ENCODE measurements at places on chromosomes 1 and 21.
A peak's percentile ranks its signal among the peaks of the same experiment; 100 is the strongest.

- DNase-seq: peak; percentile 10
Measured at GRCh38 chr1:221708987-221709386, 32.9 kb downstream of the DUSP10 start.

DNA sequence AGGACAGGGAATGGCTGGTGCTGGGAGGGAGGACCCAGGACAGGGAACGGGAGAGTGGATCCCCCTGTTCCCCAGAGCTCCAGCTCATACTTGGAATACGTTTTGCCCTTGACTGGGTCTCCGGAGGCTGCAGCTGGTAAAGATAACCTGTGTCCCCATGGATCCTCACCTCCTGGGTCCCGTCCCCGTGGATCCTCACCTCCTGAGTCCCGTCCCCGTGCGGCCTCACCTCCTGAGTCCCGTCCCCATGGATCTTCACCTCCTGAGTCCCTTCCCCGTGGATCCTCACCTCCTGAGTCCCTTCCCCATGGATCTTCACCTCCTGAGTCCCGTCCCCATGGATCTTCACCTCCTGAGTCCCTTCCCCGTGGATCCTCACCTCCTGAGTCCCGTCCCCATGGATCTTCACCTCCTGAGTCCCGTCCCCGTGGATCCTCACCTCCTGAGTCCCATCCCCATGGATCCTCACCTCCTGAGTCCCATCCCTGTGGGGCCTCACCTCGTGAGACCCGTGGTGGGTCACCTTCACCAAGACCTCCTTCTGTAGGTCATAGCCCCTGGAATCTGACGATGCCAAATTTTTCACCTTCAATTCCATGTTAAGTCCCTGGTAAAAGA lies 61.4 kb downstream of the SCCPDH start:
- no peak for DNase-seq

DNA sequence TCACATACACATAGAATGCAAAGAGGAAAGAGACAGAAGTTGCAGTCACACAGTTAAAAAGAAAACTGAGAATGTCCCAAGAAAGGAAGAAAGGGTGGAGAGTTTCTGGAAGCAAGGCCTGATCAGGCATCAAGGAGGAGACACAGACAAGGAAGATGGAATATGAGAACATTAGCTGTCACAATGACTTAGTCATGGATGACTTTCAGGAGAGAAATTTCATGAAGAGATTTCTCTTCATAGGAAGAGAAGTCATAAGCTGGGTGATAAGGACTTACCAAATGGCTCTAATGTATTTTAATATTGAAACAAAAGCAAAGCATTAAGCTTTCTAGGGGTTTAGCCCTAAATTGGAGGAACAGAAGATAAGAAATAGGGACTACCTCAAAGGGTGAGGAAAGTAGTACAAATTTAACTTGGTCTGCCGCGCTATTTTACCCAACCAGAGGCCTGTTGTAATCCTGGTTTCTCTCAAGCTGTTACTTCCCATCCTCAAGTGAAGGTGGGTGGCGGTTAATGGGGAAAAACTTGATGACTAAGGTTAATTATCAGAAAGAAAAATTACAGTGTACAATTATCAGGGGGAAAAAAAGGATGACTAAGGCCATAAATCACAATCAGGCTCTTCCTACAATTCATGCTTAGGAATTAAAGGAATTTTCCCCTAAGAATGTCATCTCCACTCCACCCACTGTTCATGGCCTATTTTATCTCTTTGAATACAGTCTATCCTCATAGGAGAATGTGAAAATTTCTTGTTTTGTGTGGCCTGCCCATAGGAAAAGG lies 93.9 kb upstream of the ADGRL2 start:
- DNase-seq: no peak

- peak; percentile 94 for DNase-seq
Measured at GRCh38 chr1:212557739-212558692, 50.5 kb upstream of the ATF3 start.

DNA sequence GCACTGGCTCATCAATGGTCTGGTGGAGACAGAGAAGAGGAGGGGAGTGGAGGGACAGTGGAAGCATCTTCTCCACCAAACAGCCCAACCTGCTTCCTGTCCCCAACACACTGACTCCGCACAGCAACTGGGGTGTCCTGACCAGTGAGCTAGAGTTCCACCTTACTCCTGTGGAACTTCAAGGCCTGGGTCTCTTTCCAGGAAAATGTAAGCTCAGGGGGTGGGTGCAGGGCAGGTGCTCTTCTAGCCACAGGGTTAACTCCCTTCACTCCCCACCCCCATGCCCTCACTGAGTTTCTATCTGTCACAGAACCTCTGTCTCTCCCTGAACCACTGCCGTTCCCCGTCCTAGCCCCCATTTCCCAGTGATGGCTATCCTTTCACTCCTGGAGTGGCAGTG lies 876 bp downstream of the MOB3C start:
- DNase-seq: no peak

GRCh38 chr1:175900171-175900570 lies 156.8 kb upstream of the TNR start:
- no peak for DNase-seq

GRCh38 chr1:203915811-203916210 lies 54.4 kb downstream of the SNRPE start:
- DNase-seq: no peak

DNA sequence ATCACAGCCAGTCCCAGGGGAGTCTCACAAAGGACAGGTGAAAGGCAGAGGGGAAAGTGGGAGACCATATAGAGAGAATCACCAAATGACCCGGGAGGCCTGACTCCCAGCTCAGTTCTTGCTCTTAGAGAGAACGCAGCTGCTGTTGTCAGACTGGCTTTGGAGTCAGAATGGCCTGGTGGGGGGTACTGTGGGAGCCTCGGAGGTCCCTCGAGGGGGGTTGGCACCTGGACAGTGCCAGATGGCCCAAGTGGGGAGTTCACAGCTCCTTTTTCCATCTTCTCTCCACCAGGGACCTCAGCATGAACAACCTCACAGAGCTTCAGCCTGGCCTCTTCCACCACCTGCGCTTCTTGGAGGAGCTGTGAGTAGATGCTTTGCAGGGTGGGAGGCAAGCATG lies 31.5 kb downstream of the LGR6 start:
- no peak for DNase-seq

GRCh38 chr1:31694069-31694963 lies 9.5 kb downstream of the COL16A1 start:
- DNase-seq: no peak

DNA sequence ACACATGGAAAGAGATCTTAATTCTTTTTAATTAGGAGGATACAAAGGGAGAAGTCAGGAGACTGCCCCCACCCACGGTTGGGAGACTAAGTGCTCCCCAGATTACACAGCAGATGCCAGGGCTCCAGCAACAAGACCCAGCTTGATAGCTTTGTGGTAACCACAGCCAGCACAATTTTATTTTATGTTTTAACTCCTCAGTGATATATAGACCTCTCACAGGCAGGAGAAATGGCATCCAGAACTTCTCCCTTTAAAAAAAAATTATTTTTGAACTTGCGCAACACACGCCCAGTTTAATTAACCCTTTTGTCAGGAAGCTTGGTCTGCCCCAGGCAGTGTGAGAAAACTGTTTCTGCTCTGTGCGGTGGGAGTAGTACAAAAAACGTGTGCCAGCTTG lies 62.6 kb upstream of the ACOT11 start:
- DNase-seq: no peak

DNA sequence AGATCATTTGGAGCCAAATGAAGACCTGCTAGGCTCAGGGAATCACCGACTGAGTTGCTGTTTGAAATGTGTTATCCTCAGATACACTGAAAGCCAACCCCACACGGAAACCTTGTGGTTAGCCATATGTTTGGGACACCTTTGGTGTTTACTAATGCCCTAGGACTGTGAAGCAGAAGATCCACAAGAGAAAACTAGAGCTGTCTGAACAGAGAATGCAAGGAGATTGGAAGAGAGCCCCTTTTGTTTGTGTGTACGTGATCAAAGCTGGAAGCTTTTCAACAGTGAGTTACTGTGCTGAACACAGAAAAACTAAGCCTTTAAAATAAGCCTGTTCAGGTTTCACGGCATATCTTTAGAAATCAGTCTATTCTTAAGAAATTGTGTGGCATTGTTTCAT lies 908.2 kb upstream of the ADGRL2 start:
- no peak for DNase-seq

GRCh38 chr1:240056350-240056749 lies 35.3 kb upstream of the FMN2 start:
- DNase-seq: no peak

GRCh38 chr1:228378873-228379460 lies 27.7 kb downstream of the TRIM11 start:
- DNase-seq: no peak

DNA sequence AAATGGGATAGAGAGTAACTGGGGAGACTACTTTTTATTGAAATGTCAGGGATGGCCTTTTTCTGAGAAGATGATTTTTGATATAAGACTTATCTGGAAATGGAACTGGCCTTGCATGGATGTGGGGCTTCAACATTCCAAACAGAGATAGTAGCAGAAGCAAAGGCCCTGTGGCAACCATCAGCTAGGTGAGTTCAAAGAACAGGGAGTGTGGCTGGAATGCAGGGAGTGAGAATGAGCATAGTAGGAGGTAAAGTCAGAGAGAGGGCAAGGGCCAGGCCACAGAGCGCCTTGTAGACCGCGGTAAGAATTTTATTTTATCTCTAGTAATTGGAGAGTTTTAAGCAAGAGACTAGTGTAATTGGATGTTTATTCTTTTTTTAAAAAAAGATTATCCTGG lies 227.0 kb upstream of the B3GALT2 start:
- no peak for DNase-seq

- no peak for DNase-seq
Measured at GRCh38 chr1:214425101-214425500, 126.3 kb downstream of the PTPN14 start.

DNA sequence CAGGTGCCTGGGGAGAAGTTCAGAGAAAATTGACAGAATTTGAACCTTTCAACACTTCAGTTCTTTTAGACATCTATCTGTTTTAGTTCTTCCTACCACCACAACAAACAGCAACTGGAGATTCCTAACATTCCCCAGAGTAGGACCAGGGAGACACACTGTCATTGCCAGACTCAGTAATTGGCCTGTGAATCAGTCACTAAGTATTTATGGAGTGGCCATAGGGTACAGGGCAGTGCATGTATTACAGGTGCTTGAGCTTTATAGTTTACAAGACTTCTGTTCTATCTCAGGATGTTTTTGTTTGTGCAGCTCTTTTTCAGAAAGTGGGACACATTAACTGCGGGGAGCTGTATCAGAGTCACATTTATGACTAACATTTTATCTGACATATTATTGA lies 1.7 kb downstream of the CDC14A start:
- no peak for DNase-seq

GRCh38 chr1:39458991-39459390 lies 32.4 kb upstream of the BMP8A start:
- DNase-seq: no peak

GRCh38 chr1:159970932-159971342 lies 16.9 kb upstream of the SLAMF9 start:
- DNase-seq: no peak

DNA sequence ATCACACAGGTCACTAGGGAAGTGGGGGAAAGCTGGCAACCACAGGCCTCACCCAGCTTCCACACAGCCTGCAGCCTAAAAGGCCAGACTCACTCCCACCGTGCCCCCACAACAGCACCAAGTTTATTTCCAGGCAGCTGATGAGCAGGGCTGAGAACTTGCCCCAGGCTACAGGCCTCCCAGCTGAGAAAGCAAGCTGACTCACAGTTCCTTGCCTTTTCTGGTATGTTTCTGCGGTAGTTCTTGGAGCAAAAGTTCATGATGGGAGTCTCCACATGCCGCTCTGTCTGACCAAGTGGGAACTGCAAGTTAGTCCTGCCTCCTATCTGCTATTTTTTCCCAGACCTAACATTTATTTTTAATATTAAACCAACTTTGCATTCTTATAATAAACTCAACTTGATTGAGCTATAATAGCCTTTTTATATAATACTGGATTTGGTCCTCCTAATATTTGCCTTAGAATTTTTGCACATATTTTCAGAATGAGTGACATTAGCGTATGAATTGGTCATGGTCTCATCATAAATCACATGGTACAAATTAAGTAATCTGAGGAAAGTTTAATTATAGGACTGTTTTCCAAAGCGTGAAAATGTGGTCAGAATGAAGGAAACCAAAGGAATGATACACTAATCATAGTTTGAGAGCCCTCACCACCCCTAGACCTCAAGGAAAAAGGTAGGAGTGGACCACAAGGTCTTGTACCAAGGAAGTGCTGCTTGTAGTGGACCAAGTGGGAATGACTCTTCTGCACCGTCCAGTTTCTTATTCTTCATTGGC lies 30.7 kb downstream of the RPAP2 start:
- no peak for DNase-seq

DNA sequence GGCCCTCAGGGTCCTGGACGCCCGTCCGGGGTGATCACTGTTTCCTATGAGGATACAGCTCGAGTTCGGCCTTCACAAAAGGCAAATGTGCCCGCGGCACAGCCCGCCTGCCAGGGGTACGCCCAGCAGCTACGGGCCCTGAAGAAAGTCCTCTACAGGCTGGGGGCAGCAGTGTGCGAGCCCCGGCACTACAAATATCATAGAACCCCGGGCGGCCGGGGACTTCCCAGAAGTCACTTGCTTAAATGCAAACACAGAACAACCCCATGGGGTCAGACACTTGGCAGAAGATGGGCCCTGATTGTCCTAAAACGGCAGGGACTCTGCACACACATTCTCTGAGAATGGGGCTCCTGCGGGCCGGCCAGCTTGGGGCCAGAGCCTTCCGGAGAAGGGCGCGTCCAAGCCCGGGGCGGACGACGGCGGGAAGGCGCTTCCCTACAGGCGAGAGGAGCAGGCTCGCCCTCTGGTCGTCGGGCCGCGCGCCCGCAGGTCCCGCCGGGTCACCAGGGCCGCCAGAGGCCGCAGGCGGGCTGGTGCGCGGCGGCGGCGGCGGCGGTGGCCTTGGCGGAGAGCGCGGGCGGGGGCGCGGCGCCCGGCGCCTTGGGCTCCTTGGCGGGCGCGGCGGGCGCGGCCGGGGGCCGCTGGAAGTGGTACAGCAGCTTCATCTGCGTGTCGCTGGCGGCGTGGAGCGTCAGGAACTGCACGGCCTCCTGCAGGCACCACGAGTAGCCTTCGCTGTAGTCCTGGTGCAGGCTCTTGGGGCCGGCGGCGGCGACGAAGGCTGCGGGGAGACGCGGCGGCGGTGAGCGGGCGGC lies 888 bp downstream of the HES5 start:
- DNase-seq: no peak

DNA sequence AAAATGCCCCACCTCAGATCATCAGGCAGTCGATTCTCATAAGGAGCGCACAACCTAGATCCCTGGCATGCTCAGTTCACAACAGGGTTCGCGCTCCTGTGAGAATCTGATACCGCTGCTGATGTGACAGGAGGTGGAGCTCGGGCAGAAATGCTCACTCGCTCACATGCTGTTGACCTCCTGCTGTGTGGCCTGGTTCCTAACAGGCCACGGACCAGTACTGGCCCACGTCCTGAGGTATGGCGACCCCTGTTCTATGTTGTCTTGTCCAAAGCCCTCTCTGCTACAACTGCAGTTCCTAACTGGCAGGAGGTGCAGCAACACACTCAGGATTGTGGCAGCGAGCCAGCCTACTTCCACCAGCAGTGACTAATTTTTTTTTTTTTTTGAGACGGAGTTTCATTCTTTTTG lies 70.6 kb downstream of the CLSTN1 start:
- DNase-seq: no peak

GRCh38 chr1:53450225-53450624 lies 9.0 kb upstream of the DMRTB1 start:
- no peak for DNase-seq

Data from caudate nucleus (tissue), 63 donors.